ENCODE measurements at places on chromosomes 11 and 22. TPM values are rescaled to one million over a fixed set of nuclear protein-coding genes. Genes with fewer than 3 reads are reported as not detected.

DKK3 gene
- 120 TPM for total RNA-seq

ASCC2 gene
- total RNA-seq = 67.8 TPM

OTOG gene
- total RNA-seq = not detected

NLRP14 gene
- 0.11 TPM for total RNA-seq

PANX2 gene
- 0.72 TPM for total RNA-seq

OR1S2 gene
- not detected for total RNA-seq

MOGAT2 gene
- total RNA-seq = not detected

ENDOD1 gene
- total RNA-seq = 18.3 TPM

CASP5 gene
- 0.97 TPM for total RNA-seq

CCDC73 gene
- 0.07 TPM for total RNA-seq

- DNase-seq = no peak
Observed at GRCh38 chr22:33844273-33844672, 76.0 kb downstream of the LARGE1 start.

DNA sequence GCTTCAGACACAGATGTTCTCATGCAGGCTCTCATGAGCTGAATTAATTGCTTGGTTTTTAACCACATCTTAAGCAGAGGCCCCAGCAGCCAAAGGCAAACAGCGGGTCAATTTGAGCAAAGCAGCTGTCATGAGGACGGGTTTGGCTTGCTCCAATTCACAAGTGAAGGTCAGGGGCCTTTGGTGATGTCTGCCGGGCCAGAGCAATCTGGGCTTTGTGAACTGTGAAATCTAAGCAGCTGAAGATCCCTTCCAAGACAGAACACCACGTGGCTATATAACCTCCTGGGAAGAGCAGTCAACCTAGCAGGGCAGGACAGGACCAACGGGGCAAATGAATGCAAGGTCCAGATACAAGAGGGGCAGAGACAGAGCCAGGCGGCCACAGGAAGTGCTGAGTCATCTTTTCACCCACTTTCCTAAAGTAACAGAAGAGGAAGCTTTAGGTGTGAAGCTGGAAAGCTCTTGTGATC lies 187.3 kb upstream of the B3GAT1 start:
- DNase-seq = no peak

DNA sequence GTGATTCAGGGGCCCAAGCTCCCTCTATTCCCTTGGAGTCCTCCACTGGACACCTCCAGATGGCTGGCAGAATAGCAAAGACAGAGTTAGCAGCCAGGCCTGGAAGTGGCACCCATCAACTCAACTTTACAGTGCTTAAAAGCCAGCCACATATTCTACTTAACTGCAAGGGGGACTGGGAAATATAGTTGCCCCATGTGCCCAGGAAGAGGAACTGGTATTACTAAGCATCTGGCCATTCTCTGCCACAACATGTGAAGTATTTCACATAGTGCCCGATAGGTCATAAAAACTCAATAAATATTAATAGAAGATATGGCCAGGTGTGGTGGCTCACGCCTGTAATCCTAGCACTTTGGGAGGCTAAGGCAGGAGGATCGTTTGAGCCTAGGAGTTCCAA lies 5.5 kb upstream of the IL10RA start:
- DNase-seq = no peak

- DNase-seq = no peak
Observed at GRCh38 chr11:132535830-132536229, 996.5 kb downstream of the OPCML start.

- DNase-seq = no peak
Observed at GRCh38 chr11:7646866-7647265, 26.4 kb downstream of the CYB5R2 start.

GRCh38 chr11:59394186-59394585 lies 32.0 kb downstream of the OR5A2 start:
- no peak for DNase-seq

- DNase-seq = no peak
Observed at GRCh38 chr11:77630157-77630710, 7.4 kb downstream of the CLNS1A start.

DNA sequence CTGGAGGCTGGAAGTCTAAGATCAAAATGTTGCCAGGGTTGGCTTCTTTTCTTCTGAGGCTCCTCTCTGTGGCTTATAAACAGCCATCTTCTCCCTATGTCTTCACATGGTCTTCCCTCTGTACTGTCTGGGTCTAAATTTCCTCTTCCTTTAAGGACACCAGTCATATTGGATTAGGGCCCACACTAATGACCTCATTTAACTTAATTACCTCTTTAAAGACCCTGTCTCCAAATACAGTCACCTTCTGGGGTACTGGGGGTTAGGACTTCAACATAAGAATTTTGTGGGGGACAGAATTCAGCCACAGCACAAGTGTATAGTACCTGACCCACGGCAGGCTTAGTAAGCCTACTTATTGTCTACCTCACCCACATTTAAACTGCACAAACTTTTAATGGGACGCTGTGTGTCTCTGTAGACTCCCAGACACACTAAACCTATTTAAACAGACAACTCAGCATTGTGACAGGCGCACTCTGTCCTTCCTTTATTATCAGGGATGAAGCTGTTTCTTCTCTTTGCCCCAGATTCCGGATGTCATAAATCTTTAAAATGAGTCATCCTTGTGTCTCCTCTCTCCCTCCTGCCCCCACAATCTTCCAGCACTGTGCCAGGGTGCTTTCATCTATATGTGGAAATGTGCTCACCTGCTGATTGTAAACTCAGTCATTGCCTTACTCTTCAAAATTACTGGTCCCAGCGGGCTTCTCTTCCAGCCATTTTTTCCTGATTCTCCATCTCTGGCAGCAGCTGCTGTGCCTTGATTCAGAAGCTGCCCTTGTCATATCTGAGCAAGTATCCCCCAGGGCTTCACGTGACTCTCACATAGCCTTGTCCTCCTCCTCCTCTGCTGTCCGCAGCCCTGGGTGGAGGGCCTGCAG lies 5.4 kb upstream of the MAPK8IP1 start:
- DNase-seq = peak; percentile 77

- no peak for DNase-seq
Observed at GRCh38 chr11:84594602-84595001, 1032.5 kb downstream of the DLG2 start.

DNA sequence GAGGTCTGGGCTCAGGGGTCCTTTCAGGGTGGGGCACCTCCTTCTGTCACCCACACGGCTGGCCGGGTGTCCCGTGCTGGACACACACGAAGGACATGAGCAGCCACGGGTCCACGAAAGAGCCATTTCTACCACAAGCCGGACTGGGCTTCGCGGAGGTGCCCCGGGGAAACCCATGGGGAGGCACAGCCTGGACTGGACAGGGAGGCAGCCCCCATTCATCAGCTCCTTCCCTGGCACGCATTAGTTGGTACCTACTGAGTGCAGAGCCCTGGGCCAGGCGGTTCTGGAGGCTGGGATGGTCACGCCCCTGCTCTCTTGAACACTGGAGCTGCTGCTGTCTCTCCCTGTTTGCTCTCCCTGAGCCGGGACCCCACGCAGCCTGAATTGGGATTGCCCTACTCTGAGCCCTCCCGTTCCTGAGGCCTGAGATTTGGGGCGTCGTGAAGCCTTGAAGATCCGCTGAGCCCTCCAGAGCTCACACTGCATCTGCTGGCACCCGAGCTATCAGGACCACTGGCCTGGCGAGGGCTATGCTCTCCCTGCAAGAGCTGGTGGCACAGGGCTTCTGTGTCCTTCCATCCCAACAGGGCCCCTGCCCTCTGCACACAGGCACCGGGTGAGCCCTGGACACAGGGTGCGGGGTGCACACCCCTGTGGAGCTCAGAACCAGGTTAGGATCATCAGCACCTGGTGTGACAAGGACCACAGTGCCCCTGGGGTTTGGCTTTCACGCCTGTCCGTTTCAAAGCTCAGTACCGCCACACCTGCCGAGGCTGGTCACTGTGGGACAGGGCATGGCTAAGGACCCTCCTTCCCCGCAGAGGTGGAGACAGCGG lies 84.6 kb downstream of the MYEOV start:
- no peak for DNase-seq

DNA sequence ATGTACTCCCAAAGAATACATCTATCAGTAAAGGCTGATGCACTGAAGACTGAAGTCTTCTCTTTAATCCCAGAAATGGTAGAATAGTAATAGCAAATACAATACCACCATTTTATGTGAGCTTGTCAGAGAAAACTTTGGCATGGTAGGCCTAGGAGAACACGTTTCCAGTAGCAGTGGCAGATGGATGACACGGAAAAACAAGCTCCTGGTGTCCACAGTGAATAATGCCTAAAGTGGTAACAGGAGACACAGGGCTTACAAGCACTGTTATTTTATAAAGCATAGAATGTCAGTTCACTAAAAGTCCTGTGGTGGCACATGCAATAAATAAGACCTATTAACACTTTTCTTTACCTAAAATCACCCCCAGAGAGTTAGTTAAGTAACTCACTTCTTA lies 277.6 kb downstream of the TTC28 start:
- DNase-seq = no peak

GRCh38 chr11:83306200-83307080 lies 20.3 kb upstream of the CCDC90B start:
- no peak for DNase-seq

- peak; percentile 2 for DNase-seq
Observed at GRCh38 chr22:49548356-49549202, 279.1 kb downstream of the BRD1 start.

DNA sequence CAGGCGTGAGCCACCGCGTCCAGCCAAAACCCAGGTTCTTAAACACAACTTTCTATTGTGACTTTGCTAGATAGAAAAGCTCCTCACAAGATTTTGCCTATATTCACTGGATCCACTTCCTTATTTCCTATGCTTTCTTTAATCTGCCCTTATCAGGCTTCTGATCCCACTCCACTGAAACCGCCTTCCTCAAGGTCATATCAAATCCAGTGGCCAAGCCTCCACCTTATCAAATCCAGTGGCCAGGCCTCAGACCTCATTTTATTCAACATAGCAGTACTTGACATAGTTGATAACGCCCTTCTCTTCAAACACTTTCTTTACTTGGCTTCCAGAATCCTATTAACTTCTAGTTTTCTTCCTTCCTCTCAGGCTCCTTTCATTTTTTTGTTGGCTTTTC lies 29.5 kb downstream of the DIXDC1 start:
- DNase-seq = no peak

DNA sequence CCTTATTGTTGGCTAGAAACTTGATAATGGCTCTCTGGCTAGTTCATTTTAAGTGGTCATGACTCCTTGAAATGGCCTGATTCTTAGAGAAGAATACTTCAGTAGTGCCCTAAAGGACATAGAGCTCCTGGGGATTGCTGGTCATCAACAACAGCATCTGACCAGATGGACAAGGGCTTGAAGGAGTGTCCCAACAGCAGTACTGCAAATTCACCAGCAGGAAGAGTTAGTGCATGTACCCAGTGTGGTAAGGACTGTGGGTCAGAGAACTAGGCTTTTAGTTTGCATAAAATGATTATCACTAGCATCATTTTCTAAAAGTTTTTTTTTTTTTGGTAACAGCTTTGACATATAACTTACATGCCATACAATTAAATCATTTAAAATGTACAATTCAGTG lies 39.5 kb upstream of the CUL5 start:
- no peak for DNase-seq

- DNase-seq = no peak
Observed at GRCh38 chr11:67534070-67534679, 10.9 kb upstream of the CABP2 start.

DNA sequence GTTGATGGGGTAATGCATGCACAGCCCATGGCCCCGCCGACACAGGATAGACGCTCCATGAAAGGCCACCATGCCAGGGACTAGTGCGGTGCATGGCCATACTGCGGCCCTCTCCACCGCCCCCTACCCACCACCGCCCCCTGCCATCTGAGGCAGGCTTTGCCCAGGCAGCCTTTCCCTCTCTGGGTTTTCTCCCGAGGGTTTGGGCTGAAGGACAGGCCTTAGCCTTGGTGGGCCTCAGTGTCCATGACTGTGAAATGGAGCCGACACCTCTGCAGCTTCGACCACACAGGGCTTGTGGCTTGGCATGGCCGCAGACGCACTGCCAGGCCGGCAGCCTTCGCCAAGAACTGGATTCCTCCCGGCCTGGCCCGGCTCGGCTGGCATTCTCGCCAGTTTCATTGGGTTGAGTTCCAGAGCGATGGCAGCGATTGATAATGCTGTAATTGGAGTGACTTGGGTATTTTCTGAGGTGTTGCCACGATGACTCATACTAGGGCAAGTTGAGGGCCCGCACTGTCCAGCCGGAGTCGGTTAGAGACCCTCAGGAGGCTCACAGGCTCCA lies 111.3 kb downstream of the WNT7B start:
- DNase-seq = no peak

DNA sequence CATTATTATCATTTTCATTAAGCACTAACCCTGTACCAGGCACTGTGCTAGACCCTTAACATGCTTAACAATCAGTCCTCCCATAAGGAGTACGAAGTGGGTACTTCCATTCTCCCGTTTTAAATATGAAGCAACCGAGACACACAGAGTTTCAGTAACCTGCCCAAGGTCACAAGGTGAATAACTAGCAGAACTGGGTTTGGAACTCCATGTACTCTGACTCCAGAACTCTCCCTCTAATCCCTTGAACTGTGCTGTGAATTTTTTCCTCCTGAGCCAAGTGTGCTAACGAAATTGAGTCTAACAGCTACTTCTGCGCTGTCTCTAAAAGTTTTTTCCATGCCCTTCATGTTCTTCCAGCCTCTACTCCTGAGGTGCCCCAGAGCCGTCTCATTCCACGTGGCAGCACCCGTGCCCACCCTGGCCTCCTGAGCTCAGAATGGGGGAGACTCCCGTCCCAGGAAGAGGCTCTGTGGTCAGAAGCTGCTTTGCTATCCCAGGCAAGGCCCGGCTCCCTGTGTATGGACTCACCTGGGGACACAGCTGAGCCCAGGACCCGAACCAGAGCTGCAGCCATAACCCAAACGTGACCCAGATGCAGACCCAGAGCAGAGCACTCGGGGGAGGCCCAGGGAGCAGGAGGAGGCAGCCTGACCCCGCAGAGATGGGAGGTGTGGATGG lies 8.6 kb upstream of the TRIM29 start:
- DNase-seq = peak; percentile 18

- DNase-seq = peak; percentile 70
Observed at GRCh38 chr22:50469377-50470305, 5.2 kb downstream of the SBF1 start.

DNA sequence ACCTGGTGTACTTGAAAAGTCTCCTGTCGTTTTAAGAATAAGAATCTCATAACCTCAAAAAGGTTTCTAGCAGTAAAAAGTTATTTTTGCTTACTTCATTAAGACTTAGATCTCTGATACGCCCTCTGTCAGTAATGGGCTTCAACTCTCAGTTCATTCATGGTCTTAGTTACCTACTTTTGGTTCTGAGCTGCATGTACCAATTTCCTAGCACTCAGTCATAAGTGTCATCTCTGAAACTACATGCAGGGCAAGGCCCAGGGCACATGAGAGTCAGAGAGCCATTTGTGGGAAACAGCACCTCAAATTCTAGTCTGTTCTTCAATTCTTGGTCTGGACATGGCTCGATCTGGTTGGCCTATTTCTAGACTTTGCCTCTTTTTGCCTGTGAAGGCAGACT lies 838.4 kb downstream of the FAM181B start:
- DNase-seq = no peak
